ENCODE measurements at places on chromosomes 4 and X.

- no peak for DNase-seq
These were observed 31.5 kb upstream of the ARAF start for GRCh38 chrX:47529548-47529947.

GRCh38 chr4:60216752-60217151 is 983.4 kb upstream of the ADGRL3 start:
- peak; percentile 56 for DNase-seq

DNA sequence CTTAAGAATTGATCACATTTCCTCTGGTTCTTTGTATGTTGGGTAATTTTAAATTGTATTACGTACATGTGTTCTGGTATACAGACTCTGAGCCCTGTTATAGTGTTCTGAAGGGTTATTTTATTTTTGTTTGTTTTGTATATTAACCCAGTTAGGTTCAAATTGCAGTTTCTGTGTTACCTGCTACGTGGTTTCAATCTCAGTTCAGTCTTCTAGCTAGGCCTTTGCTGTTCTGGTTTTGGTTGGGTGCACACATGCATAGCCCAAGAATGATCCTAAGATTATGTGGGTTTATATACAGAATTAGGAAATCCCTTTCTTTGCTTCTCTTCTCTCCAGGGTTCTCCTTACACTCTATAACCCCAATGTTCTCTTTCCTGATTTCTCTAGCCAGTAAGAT is 161.0 kb downstream of the PPP1R2C start:
- DNase-seq: no peak

DNA sequence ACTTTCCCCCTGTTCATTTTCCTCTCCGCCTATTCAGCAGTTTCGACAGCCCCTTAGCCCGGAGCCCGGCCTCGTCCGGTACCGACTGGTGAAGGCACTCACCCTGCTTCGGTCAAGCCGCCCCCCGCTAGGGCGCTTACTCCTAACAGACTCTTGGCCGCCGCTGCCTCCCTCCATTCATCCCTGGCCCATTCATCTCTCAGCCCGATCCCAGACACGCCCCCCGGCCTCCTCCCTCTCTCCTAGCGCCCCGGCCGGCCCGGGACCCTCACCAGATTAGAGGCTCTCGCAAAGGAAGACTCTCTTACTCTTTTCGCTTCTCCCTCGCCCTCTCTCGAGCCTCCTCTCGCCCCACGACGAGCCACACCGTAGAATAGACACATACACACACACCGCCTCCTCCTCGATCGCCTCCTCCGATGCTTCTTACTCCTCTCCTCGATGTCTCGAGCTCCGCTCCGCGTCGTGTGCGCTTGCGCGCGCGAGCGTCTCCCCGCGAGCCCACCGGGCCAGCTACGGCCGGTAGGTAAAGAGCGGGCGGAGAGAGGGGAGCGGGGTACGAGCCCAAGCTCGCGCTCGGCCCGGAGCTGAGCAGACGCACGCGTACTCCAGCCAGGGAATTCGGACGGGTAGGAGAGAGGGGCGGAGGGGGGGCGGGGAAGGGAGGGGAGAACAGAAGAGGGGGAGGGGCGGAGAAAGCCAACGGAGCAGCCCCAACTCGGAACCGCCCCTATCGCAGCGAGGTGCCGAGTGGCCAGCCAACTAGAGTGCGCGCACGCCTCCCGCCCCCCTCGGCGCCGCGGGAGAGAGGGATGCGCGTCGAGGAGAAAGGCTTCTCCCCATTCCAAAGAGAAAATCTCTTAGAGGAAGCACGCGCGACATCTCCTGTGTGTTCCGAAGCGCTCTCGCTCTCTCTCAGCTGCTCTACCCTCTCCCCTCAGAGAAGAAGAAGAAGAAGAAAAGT is at the start of gene WNK3:
Gene WNK3 (minus strand): TSS at position 633 of the 964 bp plus-strand sequence.
- DNase-seq: no peak

DNA sequence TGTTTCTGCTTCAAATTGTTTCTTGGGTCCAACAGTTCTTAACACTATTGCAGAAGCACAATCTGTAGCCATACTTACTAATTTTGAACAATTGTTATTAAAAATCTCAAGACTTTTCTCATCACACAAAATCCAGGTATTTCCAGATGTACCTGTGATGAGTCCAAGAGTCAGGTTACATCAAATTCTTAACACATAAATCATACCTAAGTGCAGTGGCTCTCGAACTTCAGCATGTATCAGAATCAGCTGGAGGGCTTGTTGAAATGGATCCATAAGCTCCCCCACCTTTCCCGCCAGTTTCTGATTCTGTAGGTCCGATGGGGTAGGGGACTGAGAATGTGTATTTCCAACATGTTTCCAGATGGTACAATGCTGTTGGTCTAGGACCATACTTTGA is 10.6 kb downstream of the FAM120C start:
- DNase-seq: no peak

DNA sequence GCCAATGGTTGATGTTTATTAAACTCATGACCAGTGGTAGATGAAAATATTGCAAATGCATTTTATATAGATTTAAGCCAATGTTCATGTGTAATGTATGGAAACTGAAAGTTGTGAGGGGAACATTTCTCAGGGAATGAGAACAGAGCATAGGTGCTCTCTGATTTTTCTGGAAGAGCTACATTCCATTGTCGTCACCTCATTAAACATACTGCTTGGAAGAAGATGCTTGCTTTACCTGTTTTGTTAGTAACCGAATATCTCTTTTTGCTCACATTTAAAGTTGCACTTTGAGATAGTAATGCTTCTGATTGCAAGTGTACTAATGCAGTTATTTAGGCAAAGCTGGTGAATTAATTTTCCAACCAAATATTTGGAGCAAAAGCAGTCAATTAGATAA is 93.8 kb upstream of the CLCN4 start:
- DNase-seq: no peak

- no peak for DNase-seq
These were observed 169.7 kb downstream of the TMEM47 start for GRCh38 chrX:34487364-34487763.

- no peak for DNase-seq
These were observed 214.4 kb upstream of the ARSJ start for GRCh38 chr4:114193624-114194399.

DNA sequence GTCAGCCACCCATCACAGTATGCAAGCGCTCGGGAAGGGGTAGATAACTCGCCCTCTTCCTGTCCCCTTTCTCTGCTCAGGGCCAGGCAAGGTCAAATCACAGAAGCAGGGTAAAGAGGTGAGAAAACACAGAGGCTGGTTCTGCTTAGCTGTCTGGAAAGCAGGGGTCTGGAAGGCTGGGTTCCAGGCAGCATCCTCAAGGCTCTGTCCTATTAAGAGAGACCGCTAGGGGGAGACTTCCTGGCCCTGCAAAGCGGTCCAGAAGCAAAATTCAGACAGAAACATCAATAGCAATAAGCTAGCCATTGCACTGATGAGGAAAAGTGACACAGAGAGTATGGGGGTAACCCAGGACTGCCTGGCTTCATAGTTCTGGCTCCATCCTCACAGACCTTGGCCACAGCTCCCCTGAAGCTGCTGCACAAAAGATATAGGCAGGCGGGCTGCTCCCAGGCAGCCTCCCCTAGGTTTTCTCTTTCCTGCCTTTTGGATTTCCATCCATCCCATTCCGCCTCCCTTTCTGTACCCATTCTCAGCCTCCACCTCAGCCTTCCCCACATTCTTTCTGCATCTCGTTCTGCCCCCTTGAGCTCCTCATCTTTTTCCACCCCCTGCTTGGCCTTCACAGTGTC is 308.5 kb downstream of the EVC2 start:
- no peak for DNase-seq

- no peak for DNase-seq
These were observed 981.1 kb upstream of the AGA start for GRCh38 chr4:178423366-178423765.
